Right forelimb (tissue), 1 donor: ENCODE measurements at places on chromosomes 12 and 14.

DNA sequence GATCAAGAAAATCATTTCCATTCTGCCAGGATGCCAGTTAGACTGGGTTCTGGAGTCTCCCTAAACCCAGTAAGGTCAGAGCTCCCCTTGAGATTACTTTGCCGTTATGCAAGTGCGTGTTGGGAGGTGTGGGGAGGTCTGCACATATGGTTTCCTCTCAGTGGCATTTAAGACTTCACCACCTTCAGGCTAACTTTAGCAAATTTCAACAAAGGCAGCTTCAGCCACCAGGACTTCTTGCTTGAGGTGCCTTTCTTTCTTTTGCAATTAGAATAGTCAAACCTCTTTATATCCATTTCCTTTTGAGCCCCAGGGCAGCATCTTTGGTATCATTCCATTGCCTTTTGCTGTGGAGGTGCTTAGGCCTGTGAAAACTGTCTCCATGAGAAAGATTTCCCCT is 117.2 kb upstream of the CCND2 start:
- no peak for DNase-seq

DNA sequence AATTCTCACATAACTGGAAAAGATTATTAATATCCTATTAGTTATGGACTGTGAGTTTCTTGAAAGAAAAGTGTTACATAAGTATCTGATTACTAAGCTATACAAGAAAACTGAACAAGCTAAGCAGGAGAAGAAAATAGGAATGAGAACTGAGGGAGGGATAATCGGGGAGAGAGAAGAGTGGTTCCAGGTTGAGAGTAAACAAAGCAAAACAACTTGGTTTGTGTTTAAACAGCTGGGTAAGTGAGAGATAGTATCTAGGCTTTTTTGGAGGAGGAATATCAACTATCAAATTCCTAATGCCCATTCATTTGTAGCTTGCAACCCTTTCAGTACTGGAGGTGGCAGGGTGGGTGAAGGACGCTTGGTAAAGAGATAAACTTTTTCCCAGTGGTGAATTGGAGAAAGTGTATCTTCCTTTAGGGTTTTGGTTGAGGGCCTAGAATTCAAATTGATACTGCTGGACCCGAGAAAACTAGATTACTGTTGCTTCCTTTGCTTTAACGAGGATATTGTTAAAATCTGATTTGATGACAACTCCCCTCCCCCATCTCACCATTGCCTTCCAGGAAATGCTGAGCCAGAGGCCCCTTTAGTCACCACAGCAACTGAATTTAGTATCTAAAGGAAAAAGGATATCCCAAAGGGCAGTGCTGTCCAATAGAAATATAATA is 2.0 kb upstream of the SLC2A3 start:
- DNase-seq: no peak

- DNase-seq: no peak
Measured at GRCh38 chr12:90211017-90211416, 502.4 kb upstream of the ATP2B1 start.

DNA sequence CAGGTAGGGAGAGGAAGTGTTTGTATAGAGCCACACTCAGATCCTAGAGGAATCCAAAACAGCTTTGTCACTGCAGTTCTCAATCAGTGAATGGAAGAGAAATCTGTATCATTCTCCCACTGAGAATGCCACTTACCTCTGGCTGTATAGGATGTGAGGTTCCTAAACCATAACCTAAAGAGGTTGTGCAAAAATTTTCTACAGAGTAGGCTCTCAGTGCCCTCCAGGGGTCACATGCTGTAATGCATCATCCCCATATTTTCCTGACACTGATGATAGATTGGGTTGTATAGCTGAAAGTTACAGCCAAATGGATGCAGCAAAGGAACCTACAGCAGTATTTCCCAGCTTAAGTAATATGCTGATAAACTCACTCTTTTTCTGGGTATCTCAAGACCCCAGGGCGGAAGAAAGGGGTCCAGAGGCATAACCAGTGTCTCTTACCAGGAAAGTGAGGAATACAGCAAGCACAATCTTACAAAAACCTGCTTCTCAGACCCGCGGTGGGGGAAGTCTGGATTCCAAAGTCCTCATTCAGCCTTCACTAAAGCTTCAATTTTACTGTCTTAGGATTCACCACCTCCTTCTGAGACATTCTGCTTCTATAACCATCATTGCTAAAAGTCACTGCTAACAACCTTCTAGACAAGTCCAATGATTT is 3.8 kb downstream of the BCDIN3D start:
- DNase-seq: peak; percentile 54

- DNase-seq: no peak
Measured at GRCh38 chr12:119134284-119135072, 44.3 kb upstream of the HSPB8 start.

- peak; percentile 85 for DNase-seq
Measured at GRCh38 chr14:65095633-65096205, 6.6 kb downstream of the MAX start.

- DNase-seq: no peak
Measured at GRCh38 chr14:42378274-42378673, 771.6 kb downstream of the LRFN5 start.

GRCh38 chr14:104903990-104904389 is 20.7 kb upstream of the PLD4 start:
- DNase-seq: no peak

GRCh38 chr14:91835197-91835919 is 32.0 kb downstream of the TC2N start:
- DNase-seq: no peak

DNA sequence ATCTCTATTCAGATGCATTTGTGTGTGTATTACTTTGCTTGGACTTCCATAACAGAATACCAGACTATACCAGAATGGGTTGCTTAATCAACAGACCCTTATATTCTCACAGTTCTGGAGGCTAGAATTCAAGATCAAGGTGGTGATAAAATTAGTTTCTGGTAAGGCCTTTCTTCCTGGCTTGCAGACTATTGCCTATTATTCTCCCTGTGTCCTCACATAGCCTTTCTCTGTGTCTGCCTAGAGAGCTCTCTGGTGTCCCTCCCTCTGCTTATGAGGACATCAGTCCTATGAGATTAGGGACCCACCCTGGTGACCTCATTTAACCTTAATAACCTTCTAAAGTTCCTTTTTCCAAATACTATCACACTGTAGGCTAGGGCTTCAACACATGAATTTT is 106.0 kb downstream of the FAR2 start:
- DNase-seq: no peak

- no peak for DNase-seq
Measured at GRCh38 chr12:52052468-52053186, 1.4 kb downstream of the NR4A1 start.

DNA sequence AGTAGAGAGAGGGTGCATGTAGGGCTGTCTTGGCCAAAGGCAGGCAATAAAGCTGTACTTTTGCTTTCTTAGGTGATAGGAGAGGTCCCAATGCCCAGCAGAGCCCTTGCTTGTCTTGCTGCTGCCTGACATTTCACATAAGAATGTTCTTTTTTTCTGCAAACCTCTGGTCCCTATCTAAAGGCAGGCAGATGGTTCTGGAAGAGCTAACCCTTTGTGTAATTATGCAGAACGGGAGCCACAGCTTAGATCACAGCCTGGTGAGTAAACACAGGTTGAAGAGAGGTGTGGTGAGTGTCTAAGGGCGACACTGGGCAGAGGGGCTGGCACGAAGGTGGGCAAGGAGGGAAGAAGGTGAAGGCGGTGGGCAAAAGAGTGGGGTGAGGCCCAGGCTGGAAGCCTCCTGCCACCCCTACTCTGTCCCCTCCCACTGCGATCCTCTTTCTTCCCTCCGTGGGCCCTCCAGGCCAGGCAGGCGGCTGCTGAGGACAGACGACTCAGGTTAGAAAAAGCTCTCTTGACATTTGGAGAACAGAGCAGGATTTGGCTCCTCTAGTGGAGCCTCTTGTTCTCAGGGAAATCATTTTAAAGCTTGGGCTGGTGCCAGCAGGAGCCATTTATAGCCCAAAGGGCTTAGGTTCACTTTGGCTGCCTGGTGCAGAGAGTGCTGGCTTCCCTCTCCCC is 42.8 kb downstream of the PRMT8 start:
- DNase-seq: no peak

- no peak for DNase-seq
Measured at GRCh38 chr12:72658615-72659014, 386.4 kb downstream of the TRHDE start.

GRCh38 chr14:52485350-52485960 is 66.8 kb downstream of the TXNDC16 start:
- DNase-seq: no peak

DNA sequence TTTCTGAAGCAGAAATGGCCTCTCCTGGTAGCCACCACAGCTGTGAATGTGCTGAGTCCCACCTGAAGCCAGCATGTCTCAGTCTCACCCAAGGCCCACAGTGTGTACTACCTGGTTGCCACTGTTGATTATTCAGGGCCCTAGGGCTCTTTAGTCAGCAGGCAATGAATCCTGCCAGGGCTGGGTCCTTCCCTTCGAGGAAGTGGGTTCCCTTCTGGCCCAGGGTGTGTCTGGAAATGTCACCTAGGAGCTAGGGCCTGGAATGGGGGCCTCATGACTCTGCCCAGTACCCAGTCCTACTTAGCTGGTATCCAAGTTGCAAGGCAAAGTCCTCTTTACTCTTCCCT is 207.4 kb downstream of the SYNE2 start:
- no peak for DNase-seq

DNA sequence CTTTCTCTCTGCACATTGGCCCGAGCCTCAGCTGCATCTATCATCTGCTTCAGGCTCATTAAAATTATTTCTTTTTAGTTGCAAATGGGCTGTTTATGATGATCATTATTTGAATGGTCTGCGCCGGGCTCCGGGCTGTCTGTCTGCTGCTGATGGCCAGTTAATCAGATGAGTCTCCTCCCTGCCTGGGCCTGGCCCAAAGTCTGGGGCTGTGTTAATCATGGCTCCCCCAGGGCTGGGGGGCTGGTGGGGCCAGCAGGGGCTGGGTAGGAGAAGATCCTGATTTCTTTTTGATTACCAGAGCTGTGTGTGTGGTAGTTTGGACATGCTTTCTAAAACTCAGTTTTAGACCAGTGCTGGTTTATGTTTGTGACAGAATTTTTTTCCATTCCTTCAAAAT is 159.1 kb downstream of the PHETA1 start:
- DNase-seq: no peak

GRCh38 chr14:58138031-58138713 is 13.8 kb downstream of the ARMH4 start:
- no peak for DNase-seq

DNA sequence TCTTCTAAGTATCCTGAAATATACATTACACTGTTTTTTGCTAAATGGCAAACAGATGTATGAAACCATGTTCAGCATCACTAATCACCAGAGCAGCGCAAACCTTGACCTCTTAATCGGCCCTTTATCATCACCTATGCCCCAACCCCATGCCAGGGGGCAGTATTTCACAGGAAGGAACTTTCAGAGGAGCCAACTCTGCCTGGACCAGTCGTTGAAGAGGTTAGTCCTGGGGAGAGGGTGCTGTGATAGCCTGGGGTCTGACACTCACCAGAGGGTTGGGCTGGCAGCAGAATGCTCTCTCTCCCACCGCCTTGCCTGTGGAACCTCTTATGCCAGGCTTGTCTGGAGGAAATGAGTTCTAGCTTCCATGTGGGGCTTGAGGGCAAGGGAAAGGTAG is 411.7 kb downstream of the TMEM117 start:
- no peak for DNase-seq
